ENCODE measurements at places on chromosomes 1 and 21.

DNA sequence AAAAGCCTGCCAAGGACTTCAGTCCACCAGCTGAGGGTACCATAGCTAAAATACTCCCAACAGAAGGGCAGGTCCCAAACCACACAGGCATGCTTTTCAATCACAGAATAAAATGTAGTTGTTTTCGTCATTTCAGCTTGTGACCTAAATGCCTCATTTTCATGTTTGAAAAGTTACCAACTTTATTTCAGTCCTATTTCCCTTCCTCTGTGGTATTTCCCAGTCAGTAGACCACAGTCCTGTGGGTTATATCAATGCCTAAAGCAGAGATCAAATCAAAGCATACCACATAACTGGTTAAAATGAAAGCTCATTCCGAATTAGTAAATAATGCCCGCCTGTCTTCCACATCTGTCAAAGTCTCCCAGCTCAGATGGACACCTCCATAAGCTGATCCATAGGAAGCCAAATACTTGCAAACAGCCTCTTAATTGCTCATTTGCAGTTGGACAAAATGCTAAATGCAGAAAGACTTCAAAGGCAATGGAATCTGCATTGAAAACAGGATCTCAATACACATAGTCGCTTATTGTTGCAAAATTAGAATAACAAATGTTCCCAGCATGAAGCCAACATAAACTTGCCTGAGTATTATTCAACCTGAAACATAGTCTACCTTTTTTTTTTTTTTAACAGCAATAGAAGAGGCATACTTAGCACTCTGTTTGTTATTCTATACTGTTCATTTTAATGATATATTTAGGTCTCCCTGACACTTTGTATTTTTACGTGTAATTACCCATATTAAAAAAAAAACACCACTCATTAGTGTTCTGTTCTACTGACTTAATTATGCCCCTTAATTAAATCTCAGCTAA lies 53.9 kb downstream of the NR5A2 start:
- no peak for DNase-seq

GRCh38 chr1:17648457-17649145 lies 106.5 kb upstream of the ACTL8 start:
- DNase-seq: no peak

- no peak for DNase-seq
These were observed 2.7 kb upstream of the PSMD4 start for GRCh38 chr1:151251656-151252470.

DNA sequence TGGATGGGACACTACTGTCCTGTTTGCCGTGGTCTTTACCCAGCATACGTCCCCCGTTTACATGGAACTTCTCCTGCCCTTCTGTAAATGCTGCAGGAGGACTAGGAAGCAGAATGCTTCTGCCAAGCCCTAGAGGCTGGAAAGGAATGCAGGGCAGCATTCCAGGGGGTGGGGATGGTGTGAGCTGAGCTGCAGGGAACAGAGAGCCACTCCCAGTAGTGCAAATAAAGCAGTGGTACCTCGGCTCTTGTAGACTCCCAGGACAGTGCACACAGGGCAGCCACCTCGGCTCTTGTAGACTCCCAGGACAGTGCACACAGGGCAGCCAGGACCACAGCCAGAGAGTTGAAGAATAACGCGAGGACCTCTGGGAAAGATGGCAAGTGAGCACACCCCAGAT lies 35.4 kb downstream of the PTPRU start:
- DNase-seq: no peak

- no peak for DNase-seq
These were observed 41.2 kb downstream of the DMRTB1 start for GRCh38 chr1:53500204-53501064.

- peak; percentile 37 for DNase-seq
These were observed 23.4 kb upstream of the PWP2 start for GRCh38 chr21:44083631-44084291.

- DNase-seq: no peak
These were observed 33.9 kb downstream of the SPSB1 start for GRCh38 chr1:9326596-9326995.

DNA sequence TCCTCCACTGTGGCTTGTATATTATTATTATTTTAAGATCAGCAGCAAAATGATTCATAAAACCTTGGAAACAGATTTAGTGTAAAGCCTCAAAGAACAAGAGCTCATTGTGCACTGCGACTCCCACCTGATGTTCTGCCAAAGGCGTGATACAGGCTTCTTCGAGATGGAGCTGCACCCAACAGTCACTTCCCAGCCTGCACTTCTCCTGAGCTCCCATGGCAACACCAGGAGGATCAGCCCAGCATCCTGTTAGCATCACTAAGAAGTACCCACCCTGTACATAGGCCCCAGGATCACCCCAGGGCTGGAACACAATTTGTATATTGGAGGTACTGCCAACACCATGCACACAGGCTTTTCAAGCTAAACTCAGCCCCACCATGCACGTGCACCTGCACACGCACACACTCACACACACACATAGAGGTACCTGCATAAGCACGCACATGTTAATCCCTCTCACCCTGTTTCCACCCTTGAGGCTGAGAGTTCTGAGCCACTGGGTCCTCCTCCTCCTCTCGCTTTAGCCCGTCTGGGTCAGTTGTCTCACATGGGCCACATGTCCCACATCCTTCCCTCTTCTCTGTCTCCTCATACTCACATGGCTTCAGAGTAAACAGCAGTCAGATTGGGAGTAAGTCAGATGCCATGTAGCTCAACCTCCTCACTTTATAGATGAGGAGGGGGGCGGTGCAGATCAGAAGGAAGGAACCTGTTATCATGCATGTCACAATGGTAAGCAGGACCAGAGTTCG lies 281.9 kb upstream of the POU3F1 start:
- no peak for DNase-seq

GRCh38 chr1:19622204-19622603 lies 21.9 kb upstream of the NBL1 start:
- DNase-seq: no peak

DNA sequence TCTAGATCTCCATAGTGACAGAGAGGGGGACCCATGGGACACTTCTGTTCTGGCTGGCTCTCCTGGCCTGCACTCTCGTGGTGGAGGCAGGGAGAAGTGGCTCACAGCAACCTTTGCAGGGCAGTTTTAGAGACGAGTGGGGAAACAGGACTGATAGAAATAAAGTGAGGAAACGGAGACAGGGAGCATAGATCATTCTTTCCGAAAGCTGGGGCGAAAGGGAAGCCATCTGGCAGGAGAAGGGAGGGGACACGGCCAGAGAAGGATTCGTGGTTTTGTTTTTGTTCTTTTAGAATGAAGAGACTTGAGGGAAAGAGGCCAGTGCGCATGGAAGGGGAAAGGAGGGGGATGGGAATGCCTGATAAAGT lies 3.5 kb downstream of the TIE1 start:
- no peak for DNase-seq

GRCh38 chr21:33418691-33419090 lies 15.5 kb downstream of the IFNGR2 start:
- no peak for DNase-seq

DNA sequence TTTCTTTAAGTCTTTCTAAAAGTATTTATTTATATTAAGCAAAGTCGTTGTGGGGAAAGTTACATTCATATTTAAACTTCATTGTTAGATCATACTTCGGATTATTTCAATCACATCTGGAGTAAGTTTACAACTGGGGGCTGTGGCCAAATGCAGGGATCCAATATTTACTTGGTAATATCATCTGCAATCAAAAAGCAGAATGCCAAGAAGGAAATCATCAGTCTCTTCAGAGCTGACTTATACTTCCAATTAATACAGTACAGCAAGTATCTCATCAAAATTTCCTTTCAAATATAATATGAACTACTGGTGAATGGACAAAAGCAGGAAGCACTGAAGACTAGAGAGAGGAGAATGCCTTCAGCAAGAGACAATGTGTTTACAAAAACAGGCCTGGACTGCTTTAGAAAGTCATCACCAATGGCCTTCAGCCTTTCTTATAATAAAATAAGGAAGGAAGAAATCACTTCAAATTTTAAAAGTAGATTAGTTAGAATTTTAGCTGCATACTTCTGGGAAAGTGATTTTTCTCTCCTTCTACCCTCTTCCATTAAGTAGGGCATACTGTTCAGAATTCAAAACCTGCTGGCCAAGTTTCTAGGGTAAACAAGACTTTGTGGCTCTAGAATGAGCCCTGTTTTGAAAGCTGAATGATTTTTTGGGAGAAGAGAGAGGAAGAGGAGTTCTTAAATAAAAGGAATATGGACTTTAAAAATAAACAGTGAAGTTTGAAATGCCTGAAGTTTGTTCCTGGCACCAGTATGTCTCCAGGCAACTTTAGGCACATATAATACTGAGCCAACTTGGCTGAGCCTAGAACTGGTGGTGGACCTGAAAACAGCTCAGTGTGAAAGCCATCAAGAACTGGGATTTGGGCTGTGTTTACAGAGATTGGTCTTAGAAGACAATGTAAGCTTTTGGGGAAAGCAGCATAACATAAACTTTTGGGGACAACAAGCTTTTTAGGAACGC lies 22.2 kb upstream of the MYOC start:
- DNase-seq: no peak

- no peak for DNase-seq
These were observed 16.4 kb downstream of the BSND start for GRCh38 chr1:55015123-55015522.

DNA sequence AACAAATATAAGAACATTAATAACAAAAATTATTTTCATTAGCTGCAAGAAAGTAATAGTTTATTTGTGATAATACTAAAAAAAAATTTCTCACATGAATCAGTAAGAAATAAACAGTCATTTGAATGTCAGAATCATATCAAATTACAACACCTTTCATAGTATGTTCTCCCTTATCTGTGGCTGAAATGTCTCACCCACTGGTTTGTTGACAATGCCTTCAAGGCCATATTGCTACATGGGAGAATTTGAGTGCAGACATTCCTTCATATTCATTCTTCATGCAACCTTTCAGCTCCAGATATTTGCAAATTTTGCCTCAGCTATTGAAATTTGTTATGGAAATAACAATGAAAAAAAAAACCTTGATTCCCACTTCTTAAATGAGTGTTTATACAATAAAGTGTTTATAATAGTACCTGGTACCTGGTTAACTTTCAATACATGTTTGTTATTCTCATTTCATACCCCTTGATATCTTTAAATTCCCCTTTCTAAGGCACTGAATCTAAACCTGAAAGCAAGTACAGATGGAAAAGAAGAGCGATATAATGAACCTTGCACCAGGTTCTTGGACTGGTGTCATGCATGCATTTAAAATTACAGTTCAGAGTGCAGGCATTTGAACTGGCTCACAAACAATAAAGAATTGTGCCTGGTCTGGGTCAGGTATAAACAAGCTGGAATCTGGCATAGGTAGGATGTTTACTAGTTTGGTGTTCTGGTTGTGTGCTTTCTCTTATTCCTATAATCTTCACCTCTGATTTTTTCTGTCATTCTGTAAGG lies 242.2 kb upstream of the ADGRL2 start:
- DNase-seq: no peak

DNA sequence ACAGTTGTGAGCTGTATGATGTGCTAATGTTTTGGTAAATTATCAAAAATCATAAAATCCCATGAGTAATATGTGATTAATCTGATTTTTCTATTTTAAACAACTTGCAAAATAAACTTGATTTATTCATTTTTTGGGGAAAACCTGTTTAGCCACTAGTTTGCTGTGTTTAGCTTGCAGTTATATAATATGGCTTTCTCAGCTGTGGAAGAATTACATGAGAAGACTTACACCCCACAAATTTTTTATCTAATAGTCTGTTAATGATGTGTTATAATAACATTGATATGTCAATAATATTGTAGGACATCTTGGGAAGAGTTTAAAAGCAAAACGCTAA lies 2.4 kb upstream of the ERRFI1 start:
- no peak for DNase-seq

- no peak for DNase-seq
These were observed 163.9 kb downstream of the ST6GALNAC5 start for GRCh38 chr1:77031106-77031662.

GRCh38 chr1:3120140-3120539 lies 51.1 kb downstream of the PRDM16 start:
- DNase-seq: no peak

GRCh38 chr21:42748620-42749176 lies 95.3 kb downstream of the PDE9A start:
- DNase-seq: no peak

- DNase-seq: no peak
These were observed 49.8 kb downstream of the ZBTB18 start for GRCh38 chr1:244100704-244101453.

DNA sequence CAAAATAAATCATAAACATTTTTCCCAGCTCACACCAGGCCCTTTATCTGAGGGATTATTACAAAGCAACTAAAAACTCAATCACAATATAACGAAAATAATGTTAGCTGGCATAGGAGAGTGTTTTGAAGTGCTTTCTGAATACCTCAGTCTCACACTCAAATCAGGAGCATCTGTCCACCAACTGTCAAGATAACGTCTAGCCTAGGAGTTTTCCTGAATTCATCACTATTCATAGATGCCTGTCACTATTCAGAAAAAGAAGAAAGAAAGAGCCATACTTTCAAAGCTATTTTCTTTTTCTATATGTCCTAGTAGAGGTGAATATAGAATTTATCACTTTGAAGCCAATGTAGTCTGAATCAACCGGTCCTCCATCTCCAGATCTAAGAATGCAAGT lies 127.0 kb downstream of the AKT3 start:
- DNase-seq: no peak

DNA sequence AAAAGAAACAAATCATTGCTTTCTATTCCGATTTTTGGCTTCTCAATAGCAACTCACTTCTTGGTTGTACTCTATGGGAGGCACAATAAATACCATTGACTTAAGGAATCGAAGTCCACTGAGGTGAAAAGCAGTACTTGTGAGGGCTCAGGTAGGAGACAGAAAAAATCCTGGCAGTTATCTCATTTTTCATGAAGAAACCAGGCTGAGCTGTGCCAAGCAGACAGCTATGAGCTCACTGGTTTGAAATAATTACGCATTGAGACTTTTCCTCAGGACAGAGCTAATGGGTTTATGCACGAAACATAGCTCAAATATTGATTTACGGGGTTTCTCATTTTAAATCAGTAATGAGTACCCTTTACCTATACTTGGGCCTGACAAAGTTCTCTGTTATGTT lies 18.5 kb downstream of the COLGALT2 start:
- DNase-seq: no peak

GRCh38 chr21:35727830-35728229 lies 332.5 kb downstream of the SETD4 start:
- DNase-seq: no peak

GRCh38 chr1:111666828-111667227 lies 47.2 kb downstream of the RAP1A start:
- no peak for DNase-seq

- DNase-seq: no peak
These were observed 57.0 kb downstream of the LRRC53 start for GRCh38 chr1:74455390-74455789.

- no peak for DNase-seq
These were observed 505.2 kb upstream of the ZRANB2 start for GRCh38 chr1:71586030-71586429.

DNA sequence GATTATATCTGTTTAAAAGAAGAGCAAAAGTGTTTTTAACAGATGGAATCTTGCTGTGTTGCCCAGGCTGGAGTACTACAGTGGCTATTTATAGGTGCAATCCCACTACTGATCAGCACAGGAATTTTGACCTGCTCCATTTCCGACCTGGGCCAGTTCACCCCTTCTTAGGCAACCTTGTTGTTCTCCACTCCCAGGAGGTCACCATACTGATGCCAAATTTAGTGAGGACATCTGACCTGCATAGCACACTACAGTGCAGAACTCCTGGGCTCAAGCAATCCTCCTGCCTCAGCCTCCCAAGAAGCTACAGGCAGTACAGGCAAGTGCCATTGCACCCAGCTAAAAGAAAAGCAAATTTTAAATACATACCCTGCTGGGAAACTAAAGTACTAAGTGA lies 11.3 kb upstream of the NUP210L start:
- no peak for DNase-seq

- DNase-seq: no peak
These were observed 29.3 kb upstream of the BCAS2 start for GRCh38 chr1:114610546-114611245.
